Inflammatory macrophage (primary cell): ENCODE measurements at places on chromosomes 13 and 19.

DNA sequence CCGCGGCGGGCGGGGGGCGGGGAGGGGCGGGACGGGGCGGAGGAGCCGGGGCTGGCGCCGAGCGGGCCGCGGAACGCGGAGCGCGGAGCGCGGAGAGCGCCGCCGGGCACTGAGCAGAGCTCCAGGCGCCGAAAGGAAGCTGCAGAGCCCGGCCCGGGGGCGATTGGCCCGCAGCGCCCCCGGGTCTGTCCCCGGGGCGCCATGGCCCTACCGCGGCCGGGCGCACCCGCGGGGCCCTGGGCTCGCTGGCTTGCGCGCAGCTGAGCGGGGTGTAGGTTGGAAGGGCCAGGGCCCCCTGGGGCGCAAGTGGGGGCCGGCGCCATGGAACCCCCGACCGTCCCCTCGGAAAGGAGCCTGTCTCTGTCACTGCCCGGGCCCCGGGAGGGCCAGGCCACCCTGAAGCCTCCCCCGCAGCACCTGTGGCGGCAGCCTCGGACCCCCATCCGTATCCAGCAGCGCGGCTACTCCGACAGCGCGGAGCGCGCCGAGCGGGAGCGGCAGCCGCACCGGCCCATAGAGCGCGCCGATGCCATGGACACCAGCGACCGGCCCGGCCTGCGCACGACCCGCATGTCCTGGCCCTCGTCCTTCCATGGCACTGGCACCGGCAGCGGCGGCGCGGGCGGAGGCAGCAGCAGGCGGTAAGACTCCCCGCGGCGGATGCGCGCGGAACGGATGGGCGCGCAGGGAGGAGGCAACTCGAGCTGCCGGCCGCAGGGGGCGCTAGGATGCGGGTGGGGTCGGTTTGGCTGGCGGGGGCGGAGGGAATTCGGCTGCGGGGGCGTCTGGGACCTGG, at the start of gene PDE4A:
PDE4A (plus strand) TSS at position 95 of the 796 bp plus-strand sequence; CDS start at position 322, 227 bp downstream.
- peak; percentile 43 for DNase-seq

GRCh38 chr13:84648069-84648640, 765.9 kb upstream of the SLITRK1 start:
- no peak for DNase-seq

DNA sequence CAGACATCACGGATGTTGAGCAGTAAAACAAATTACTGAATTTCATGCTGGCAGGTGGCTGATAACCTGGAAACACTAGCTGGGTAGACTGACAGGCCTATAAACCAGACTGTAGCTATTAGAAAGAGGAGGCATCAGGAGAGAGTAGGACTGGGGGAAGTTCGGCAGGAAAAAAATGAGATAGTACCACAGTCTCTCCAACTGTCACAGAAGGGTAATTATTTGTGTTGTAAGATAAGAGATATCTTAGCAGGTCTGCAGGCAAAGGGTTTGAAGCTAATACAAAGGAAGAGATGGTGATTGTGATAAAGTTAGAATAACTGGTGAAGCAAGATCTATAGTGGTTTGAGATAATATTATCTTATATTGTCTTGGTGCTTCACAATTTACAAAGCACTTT, 41.7 kb downstream of the MIPEP start:
- DNase-seq, result no peak

DNA sequence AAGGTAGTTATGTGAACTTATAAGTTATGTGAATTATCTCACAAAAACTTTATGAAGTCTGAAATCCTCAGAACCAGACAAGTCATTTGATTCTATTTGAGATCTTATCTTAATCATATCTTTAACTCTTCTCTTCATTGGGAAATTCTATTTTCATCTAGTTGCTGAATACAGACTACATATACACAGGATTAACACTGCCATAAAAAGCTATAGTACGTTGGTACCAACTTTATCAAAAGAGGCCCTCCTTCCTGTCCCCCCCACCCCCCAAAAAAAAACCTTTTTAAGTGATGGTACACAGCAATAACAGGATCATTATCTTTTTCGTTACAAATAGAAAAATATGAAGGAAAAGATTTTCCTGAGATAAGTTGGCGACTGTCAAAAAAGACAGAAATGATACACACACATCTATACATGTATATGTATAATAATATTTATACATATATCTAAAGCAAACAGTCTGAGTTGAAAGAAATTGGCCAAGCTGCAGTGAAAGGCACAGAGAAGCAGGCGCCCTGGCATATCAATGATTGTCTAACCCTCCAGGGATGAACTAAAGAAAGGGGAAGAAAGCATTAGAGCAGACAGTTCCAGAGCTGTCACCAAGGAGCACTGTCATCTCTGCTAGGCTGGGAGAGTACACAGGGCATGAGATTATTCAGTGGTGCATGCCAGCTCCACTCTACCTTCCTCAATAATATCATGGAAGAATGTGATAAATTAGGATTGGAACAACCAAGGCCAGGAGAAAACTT, 116.7 kb downstream of the KLF12 start:
- no peak for DNase-seq

- peak; percentile 42 for DNase-seq
Observed at GRCh38 chr13:41610404-41610803, 153.1 kb downstream of the RGCC start.

DNA sequence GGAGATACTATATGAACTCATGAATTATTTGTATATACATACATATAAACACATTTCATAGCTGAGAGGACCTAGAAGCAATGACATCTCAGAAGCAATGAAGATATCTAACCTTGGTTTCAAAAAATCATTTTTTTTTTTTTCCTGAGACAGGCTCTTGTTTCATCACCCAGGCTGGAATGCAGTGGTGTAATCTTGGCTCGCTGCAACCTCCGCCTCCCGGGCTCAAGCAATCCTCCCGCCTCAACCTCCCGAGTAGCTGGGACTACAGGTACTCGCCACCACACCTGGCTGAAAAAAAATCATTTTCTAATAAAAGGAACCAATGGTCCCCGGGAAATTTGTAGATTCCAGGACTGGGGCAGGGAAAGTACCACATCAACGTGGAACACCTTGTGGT, 4.0 kb downstream of the ZNF565 start:
- no peak for DNase-seq

- no peak for DNase-seq
Observed at GRCh38 chr13:62113179-62113578, 697.5 kb upstream of the PCDH20 start.

GRCh38 chr13:23067129-23067528, 113.7 kb upstream of the SGCG start:
- no peak for DNase-seq

DNA sequence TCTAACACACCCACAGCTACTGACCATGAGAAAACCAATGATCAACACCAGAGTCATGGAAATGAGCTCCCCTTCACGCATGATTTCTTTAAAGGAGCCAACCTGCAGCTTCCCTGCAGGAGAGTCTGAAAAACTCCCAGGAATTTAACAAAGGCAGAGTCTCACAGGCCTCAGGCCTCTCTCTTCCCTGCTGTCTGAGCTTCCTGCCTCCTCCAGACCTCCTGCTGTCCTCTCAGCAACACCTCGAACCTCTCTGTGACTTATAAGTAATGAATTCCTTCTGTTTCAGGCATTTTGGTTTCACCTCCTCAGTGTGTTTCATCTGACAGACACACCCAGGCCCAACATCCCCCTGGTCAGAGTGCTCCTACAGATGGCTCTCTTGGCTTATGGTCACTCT, 1044.4 kb downstream of the UQCRFS1 start:
- DNase-seq, result no peak

DNA sequence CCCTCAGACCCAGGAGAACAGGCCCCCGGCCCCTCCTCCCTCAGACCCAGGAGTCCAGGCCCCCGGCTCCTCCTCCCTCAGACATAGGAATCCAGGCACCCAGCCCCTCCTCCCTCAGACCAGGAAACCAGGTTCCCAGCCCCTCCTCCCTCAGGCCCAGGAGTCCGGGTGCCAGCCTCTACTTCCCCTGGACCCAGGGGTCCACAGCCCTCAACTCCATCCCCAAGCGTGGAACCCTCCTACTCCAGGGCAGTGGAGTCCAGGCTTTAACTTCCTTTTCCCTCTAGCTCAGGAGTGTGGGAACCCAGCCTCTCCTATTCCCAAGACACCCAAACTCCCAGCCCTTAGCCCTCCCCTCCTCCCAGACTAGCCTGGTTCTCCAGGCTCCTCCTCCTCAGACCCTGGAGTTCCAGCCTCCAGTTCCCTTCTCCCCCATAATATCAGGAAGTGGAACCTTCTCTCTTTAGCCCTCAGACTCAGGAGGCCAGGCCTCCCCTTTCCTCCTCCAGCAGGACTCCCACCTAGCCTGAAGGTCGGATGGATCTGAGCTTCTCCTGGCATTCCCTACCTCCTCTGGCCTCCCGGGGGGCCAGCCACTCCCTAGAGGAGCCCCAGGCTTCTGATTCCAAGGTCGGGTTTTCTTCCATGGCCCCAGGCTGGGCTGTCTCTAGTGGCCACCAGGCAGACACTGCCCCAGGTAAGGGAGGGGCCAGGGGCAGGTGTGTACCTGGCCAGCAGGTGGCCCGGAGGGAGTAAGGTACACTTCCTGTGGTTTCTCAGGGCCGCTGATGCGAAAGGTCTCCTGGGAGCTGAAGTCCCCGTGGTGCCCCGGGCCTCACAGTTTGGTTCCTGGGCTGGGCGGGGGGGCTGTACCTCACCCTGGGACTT, at the start of gene TMC4:
TMC4 (minus strand) TSS at position 690 of the 888 bp plus-strand sequence; CDS start at position 647, 43 bp downstream.
- DNase-seq, result no peak

GRCh38 chr19:55467236-55468053, 2.9 kb upstream of the C19orf85 start:
- peak; percentile 47 for DNase-seq

DNA sequence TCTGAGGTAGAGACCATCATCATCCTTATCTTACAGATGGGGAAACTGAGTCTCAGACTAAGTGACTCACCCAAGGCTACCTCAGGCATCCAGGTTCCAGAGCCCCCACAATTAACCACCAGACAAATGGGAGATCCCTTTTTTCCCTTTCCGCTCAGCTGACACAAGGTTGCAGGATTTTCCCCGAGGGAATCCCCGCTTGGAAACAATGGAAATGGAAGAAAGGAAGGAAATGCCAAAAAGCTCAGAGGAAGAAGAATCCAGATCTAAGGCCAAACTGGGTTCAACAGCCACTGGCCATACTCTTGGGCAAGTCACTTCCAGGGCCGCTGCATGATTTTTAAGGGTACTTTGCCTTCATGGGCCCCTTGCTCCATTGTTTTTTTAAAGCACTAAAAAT, 1.6 kb downstream of the ZNF71 start:
- DNase-seq, result no peak

GRCh38 chr13:99311137-99311536, 3.9 kb upstream of the GPR183 start:
- peak; percentile 36 for DNase-seq

DNA sequence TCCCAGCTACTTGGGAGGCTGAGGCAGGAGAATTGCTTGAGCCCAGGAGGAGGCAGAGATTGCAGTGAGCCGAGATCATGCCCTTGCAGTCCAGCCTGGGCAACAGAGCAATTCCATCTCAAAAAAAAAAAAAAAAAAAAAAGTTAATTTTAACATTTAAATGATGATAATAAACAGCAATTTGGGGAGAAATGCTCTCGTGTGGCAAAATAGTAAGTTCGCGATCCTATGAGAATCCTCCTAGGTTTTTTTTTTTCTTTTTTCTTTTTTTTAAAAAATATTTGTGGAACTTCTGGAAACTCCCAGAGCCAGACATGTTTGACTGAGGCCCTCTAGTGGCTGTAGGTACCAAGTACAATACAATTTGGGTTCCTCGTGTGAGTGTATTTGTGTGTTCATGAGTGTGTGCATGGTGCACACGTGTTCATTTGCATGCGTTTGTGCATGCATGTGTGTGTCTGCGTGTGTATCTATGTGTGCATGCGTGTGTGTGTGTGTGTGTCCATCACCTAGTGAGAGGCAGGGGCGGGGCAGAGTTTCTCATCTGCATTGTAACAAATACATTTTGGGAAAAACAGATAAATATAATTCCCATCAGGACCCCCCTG, 31.2 kb downstream of the TMPRSS9 start:
- DNase-seq, result peak; percentile 77

DNA sequence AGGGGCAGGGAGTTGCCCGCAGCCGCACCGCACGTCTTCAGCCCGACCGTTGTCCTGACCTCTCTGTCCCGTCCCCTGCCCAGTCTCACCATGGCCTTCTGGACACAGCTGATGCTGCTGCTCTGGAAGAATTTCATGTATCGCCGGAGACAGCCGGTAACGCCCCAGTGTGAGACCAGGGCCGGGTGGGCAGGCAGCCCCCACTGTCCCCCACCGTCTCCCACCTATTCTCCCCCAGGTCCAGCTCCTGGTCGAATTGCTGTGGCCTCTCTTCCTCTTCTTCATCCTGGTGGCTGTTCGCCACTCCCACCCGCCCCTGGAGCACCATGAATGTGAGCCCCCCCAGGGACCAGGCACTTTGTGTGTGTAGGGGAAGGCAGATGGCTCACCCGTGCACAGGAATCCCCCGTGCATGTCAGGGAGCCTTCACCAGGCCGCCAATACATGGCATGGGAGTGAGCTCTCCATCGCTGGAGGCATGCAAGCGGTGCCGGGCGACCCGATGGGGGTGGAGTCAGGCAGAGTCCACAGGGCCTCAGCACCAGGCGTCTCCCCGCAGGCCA, 1.4 kb downstream of the ABCA7 start:
- no peak for DNase-seq

- no peak for DNase-seq
Observed at GRCh38 chr19:1811472-1811894, 593 bp downstream of the ATP8B3 start.

DNA sequence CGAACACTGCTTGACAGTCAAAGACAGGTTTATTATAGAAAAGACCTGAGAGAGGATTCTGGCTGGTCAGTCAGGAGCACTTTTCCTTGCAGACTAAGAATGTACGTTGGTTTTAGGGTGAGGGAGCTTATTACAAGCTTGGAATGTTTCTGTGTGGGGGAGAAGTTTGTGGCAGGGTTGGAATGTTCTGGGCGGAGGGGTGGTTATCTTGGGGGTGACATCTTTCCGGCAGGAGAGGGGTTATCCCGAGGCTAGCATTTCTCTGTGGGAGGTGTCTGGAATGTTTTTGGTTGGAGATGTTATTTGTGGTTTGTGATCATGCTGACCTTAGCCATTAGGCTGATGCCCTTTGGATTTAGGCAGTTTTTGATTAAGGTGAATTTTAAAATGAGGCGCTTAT, 61.8 kb downstream of the ZNF136 start:
- no peak for DNase-seq

GRCh38 chr13:22220151-22221135, 549.6 kb downstream of the FGF9 start:
- DNase-seq, result no peak

DNA sequence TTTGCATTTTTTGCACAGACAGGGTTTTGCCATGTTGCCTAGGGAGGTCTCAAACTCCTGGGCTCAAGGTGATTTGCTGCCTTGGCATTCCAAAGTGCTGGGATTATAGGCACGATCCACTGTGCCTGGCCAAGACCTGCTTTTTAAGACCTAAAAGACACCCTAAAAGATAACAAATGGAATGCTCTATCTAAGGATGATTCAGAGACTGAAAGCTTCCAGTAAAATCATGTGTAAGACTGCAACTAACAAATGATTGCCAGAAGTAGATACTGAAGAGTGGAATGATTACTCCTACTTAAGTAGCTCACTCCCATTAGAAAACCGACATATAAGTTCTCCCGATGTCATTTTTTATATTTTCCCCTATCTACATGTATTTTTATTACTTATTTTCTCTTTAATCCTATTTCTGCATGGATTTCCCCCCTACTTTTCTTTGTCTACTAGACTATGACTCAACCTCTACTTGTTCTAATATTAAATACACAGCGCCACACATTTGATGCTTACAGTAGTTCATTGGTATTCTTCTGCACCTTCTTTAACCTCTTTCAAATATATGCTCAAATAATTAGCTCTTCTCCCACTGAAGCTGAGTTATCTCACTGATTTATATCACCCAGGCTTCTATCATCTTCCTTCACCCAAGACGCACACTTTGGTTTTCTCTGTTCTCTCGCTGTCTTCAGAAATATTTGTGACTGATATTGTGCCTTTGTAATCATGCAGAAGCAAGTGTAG, 32.2 kb upstream of the KLF12 start:
- DNase-seq, result no peak

- DNase-seq, result no peak
Observed at GRCh38 chr19:30513082-30513411, 140.9 kb downstream of the ZNF536 start.
